ENCODE measurements at places on chromosomes 6 and 20.

GRCh38 chr20:32520927-32521203 lies 64.3 kb downstream of the NOL4L start:
- DNase-seq, result no peak

GRCh38 chr20:32434434-32434833 lies 76.3 kb downstream of the ASXL1 start:
- DNase-seq, result no peak

GRCh38 chr6:105051941-105052471 lies 95.1 kb downstream of the LIN28B start:
- DNase-seq, result no peak

- DNase-seq, result no peak
Observed at GRCh38 chr20:24132246-24132645, 143.7 kb upstream of the GGTLC1 start.

GRCh38 chr6:71226151-71226550 lies 62.5 kb upstream of the OGFRL1 start:
- DNase-seq, result no peak

DNA sequence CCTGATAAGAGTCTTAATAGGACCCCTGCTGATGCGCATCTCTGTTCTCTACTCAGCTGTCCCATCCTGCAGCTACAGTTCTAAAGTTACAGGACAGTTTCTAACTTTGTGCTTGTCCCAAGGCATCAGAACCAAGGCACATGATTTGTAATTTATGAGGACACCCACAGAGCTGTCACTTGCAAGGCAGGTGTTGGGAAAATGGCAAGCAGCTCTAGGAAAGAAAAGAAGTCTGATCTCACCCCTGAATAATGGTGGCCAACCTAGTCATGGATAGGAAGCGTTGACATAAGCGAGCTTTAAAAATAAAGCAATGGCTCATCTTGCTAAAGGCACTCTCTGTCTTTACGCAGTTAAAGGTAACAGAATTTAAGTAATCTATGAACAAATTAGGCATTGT lies 127.6 kb upstream of the VGLL2 start:
- no peak for DNase-seq

- peak; percentile 51 for DNase-seq
Observed at GRCh38 chr6:129748212-129748900, 38.4 kb upstream of the ARHGAP18 start.

- DNase-seq, result no peak
Observed at GRCh38 chr6:163548624-163549023, 134.1 kb downstream of the QKI start.

DNA sequence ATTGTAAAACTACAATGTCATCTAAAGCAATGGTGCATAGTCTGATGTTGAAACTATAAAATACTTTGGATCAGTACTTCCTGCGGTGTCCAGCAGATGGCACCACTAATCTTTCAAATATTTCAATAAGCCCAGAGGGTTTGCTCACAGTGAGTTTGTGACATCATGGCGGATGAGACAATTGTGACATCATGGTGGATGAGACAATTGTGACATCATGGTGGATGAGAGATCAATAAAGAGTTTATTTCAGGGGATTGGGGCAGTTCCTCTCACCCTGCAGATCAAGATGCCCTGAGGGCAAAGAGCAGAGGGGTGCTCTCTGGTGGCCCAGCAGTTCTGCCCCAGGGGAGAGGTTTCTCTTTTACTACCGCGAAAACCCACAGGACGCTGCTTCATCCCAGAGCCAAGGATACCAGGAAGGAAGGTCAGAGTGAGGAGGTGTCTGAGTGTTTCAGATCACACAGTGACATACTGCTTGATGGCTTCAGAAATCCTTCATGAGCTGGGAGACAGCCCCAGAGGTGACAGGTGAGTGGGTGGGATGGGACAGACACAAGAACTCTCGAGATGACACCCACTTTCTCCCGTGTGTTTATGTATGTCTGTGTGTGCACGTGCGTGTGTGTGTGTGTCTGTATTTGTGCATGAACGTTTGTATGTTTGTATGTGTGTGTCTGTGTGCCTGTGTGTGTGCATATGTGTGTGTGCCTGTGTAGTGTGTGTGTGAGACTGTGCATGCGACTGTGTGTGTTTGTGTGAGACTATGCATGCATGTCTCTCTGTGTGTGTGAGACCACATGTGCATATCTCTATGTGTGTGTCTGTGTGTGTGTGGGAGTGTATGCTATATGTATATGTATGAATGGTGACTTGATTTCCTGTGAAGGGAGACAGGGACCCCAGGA lies 7.3 kb upstream of the ULBP2 start:
- peak; percentile 67 for DNase-seq

DNA sequence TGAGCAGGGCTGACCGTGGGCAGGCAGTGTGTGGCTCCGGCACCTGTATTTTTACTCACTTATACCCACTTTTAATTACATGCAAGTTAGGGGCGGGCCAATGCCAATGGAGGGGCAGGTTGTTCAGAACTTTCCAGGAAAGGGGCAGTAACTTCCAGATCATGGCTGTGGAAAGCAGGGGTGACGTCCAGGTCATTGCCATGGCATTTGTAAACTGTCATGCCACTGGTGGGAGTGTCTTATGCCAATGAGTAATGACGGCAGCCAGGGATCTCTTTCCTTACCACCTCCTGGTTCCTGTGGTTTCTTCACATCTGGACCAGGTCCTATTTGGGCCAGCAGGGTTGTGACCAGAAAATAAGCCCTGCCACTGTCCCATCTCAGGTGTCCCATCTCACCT lies 258.7 kb downstream of the THBS2 start:
- no peak for DNase-seq

GRCh38 chr20:38873050-38873581 lies 53.1 kb upstream of the FAM83D start:
- peak; percentile 33 for DNase-seq

GRCh38 chr20:52259295-52259694 lies 67.7 kb upstream of the ZFP64 start:
- DNase-seq, result no peak

- DNase-seq, result peak; percentile 80
Observed at GRCh38 chr6:111843347-111844147, 29.7 kb downstream of the FYN start.

- no peak for DNase-seq
Observed at GRCh38 chr20:45020236-45020886, 54.0 kb downstream of the STK4 start.

- DNase-seq, result no peak
Observed at GRCh38 chr6:75802366-75802765, 53.3 kb downstream of the MYO6 start.

DNA sequence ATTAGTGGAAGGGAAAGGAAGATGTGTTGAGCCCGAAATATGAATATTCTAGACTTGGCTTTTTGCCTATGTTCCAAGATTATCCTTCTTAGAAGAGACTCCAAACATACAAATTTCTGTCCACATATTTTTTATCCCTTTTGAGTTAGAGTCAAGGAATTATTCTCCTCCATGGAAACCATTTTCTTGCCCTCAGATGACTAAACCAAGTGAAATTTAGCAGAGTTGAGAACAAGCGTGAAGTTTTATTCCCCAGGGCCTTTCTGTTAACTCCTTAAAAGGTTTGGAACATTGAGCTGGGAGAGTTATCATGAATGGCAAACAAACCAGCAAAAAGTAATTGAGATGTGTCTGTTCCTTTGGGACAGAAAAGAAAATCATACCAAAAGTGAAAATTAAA lies 286.1 kb upstream of the PLCB4 start:
- no peak for DNase-seq

DNA sequence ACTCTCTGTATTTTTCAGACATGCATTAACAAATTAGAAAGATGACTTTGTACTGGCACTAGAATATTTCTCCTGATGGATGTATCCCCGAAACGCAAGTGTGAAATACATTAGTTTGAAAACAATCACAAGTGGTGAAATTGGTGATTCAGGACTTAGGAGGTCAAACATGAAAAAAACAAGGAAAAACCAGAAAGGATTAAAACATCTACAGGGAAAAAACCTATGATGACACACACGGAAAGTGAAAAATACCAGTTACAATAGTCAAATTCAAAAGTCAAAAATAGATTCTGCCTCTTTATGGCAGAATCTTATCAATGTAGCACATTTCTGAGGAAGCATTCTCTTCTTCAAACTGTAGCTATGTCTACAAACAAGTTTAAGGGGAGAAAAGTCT lies 129.0 kb upstream of the SGK1 start:
- no peak for DNase-seq

DNA sequence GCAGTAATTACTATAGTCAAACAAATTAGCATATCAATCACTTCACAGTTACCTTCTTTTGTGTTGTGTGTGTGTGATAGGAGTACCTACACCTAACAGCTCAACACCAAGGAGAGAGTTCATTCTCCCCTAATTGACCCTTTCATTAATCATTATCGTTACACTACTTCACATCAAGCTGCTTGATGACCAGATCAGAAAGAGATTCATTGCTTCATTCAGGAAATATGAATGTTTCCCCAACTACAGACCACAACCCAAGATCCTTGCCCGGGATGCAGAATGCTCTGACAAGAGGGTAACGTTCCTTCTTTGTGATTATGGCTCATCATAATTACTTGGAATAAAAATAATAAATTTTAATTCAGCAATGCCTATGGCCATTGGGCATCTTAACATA lies 132.7 kb downstream of the PKHD1 start:
- no peak for DNase-seq

DNA sequence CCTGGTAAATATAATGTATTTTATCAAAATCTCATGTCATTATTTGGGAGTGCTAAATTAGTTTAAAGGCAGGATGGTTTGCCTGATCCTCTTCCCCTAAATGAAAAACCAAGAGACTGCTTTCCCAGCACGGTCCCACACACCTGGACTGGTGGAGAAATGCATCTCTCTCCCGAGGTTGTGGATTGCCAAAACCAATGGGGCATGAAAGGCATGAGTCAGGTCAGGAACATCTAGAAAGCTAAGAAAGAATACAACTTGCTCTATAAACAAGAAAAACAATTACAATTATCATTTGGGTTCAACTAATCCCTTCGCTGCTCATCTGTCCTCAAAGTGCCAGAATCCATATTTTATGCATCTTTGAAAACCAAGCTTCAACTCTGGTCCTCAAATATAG lies 308.3 kb upstream of the IRAK1BP1 start:
- no peak for DNase-seq

DNA sequence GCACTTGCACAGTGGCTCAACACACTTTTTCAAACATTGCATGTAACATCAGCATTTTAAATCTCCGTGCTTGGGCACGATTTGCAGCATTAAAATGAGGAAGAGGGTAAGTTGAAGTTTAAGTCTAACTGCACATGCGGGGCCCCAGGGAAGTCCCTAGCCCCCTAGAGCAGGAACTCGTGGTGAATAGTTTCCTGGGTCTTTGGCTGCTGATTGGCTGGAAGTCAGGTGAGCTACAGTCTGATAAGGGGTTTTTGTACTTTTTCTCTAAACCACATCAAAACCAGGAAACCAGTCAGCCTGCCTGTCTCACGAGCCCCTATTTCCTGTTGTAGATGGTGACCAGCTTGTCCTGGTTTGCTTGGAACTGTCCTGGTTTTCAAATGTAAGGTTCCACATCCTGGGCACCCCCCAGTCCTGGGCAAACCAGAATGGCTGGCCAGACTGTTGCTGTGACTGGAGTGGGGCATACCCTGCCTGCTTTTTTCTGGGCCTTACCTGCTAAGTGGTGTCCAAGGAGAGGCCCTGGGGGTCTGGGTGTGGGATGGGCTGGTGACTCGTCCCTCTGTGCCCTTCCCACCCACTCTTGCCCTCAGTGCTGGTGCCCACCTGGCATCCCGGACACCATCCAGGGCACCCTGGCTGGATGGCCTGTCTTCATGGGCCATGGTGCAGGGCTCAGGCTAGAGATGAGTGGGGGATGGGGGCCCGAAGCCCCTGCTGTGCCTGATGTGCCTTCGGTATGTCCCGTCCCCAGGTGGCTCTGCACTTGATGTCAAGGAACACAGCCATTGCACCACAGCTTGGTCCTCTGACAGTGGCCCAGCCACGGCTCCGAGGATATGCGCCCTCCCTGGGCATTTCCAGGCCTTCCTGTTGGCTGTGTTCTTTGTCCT lies 31.8 kb downstream of the SUN5 start:
- DNase-seq, result peak; percentile 69

GRCh38 chr6:11552442-11552841 lies 14.9 kb downstream of the TMEM170B start:
- no peak for DNase-seq

GRCh38 chr6:107344981-107345380 lies 114.4 kb downstream of the PDSS2 start:
- DNase-seq, result no peak

DNA sequence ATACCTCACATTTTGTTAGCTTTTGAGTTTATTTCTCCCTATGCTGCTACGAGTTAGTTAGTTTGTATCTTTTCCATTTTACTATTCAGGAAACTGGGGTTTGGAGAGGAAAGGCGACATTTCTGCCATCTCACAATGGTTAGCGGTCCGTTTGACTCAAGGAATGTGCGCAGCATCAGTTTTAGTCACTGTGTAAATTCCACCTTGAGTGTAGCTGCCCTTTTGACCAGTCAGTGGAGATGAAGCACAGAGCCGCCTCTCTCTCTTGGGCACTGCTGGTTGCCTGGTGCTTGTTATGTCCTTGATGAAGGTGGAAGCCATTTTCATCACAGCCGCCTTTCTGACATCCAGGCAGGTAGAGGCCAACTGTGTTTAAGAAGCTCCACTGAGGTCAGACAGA lies 185.5 kb downstream of the SCP2D1 start:
- no peak for DNase-seq

DNA sequence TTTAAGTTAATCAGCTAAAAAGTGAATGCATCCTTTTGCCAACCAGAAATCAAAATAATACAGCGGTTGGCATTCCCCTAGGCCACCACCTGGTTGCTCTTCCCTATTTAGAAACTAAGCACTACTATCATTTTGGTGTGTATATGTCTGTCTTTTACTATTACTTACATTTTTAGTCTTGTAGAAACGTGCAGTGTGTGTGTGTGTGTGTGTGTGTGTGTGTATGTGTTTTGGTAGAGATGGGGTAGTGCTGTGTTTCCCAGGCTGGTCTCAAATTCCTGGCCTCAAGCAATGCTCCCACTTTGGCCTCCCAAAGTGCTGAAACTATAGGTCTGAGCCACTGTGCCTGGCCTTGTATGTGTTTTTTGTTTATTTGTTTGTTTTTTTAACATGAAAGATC lies 27.4 kb downstream of the MYO6 start:
- DNase-seq, result no peak

DNA sequence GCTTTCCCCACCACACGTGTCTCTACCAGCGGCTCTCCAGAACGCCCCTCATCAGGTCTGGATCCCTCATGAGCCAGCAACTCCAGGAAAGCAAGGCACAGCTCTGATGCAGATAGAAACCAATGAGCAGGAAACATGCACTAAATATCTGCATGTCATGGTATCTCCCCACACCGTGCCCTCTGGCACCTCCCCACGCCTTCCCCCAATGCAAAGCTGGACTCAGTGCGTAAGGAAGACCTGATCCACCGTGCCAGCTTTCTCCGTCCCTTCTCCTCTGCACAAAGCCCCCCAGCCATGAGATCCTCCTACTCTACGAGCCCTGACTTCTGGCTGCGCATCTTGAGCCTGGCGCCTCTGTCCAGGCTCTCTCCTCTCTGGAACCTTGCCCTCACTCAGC lies 9.4 kb downstream of the PDE10A start:
- DNase-seq, result no peak

DNA sequence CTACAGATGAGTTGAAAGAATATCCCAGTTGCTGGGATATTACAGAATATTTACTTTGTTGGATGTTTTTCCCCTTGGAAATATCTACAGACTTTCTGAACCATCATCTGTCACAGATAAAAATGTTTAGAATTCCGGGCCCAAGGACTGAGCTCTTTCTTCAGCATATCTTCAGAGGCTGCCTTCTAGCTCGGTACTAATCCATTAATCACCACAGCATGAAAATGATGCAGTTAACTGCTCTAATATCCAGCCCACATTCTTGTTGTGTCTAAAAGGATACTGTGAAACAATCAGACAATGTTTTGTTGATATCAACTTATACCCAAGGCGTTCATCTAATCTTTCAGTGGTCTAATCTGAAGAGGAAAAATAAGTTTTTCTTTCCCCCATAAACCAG lies 247.4 kb downstream of the TBC1D32 start:
- no peak for DNase-seq

Measured in CD4-positive, alpha-beta T cell (primary cell).